DMS79 (cell line): ENCODE measurements at places on chromosomes 5 and 9.

DNA sequence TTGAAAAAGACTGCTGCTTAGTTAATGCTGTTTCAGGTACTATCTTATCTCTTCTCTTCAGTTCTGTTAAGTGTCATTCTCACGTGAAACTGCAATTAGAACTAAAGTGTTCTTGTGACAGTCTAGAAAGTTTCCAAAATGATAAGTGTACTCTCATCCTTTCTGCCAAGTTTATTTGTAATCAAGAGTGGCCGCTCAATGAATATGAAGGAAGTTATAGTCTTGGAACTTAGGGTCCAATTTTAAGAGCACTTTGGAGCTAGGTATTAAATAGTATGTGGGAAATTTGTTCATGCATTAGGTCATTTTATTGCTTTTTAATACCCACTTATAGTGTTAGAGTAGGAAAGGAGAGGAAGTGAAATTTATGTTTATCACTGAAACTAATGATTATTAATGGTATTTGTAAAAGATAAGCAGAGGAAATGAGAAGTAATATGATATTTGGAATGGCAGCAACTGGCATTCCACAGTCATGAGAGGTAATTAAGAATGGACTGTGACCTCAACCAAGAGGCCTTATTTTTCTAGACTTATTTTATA, 20.4 kb downstream of the XRCC4 start:
- DNase-seq, result peak; percentile 35

DNA sequence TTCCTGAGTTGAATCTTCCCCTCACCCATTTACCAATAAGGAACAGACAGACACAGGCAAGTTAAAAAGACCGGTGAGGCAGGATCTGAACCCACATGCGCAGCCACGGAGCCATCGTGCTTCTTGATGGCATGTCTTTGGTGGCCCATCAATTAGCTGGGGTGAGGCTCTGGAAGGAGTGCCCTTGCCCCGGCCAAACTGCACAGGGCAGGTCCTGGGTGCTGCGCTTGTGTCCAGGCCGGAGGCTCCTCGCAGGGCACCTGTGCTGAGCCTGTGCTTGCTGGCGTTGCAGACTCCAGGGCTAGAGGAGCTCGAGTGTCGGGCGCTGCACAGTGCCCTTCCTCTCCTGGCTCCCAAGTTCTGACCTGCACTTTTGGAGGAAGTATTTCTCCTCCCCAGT, 66.4 kb downstream of the PSMB7 start:
- DNase-seq, result no peak

DNA sequence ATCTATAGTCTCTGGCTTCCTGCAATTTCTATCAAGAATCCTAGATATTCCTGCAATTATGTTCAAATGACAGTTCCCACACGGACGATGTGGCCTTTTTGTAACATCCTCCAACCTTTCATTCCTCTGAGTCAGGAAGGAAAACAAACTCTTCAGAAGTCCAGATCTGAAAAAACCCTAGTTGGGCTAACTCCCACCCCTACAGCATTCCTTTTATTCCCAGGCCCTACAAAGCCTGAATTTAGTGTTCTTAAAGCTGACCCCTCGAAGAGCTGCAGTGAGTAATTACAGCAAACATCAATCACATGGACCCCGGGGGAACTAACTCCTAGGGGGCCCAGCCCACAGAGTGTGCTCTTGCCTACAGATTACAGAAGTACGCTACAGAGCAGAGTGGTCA, 99.7 kb downstream of the SERINC5 start:
- DNase-seq, result no peak

DNA sequence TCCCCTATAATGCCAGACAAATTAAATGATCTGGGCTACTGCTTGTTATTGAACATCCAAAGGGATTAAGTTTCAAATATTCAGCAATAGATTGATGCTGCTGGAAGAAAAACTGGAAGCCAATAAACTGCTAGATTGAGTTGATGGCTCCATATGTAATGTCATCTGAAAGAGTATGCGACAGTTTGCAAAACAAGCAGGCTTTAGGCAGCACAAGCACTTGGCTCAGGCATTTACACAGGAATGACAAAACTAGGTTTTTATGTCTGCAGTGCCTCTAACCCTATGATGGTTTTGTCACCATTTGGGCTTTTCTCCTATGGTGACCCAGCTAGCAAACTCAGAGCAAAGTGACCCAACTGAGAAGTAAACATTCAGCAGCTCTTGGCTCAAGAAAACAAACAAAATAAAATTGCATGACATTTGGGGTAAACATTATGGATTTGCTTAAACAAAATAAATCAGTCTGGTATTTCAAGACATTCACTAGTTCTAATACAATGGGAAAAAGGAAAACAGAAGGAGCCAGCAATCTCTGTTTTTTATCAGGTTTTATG, 978.5 kb downstream of the DTWD2 start:
- no peak for DNase-seq

DNA sequence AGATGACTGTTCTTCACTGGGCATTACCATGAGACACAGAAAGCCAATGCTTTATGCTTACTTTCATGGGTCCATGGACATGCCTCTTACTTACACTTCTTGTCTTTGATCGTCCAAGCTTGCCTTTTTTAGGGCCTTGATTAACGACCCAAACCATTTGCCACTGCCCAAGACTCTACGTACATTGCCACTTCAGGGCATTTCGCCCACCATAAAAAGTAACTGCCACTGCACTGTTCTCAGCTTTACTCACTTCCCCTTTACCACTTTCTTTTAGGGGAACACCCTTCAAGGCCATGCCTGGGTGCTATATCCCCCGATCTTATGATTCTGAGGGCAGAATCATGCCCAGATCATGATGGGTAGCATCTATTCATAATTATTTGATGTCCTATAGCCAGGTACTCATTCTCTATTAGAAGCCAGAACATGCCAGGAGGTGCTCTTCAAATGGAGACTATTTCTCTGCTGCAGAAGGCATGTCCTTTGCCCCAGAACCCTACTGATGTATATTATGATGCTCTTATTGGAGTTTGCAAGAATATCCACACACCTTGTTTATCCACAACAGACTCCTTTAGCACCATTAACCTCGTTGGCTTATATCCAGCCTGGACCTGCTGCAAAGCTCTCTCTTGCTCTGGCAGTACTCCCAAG, 64.1 kb upstream of the RAD23B start:
- DNase-seq, result no peak

DNA sequence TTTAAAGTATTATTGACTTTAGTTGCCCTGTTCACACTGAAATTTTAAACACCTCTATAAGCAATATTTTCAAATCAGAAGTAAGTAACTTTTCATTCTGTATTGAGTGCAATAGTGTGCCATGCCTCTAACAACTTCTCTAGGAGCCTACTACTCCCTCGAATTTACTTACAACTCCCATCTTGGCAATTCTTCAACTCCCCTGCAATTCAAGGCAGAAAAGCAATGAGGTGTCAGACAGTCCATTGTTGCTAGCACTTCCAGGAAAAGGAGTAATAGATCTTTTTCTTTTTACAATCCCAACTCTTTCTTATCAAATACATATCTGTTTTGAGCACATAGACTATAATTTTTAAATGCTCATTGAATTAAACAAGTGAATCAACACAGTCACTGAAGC, 222.7 kb upstream of the PUM3 start:
- DNase-seq, result no peak

DNA sequence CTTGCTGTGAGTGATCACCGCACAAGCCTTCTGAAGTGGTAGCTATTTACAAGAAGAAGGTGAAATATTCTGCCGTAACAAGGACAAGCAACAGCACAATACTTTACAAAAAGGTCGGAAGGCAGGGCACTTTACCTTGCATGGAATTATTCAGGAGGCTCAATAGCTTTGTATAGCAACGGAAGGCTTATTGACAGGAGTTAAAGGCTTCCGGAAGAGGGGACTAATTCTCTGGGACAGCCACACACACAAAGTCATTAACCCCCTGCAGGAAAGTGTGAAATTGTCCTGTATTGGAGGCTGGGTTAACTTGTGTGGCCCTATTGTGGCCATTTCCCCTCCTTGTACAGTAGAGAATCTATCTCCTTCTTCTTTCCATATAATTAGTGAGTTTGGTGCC, 199.3 kb upstream of the SEMA6A start:
- DNase-seq, result no peak

DNA sequence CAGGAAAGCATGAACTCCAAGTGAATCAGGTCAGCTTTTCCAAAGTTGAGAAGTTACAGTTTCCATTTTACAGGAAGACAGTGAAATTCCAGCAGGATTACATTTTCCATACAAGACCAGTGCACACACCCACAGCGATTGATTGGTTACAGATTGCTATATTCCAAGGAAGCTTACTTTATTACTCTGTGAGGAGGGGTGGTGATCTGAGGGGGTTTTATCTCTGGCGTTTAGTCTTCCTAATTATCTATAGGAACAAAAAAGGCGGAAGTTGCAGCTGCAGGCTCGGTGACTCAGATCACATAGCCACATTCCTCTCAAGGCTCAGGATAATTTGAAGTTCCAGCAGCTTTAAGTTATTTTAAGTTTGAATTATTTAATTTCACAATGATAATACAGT, 450.4 kb upstream of the NMUR2 start:
- no peak for DNase-seq

DNA sequence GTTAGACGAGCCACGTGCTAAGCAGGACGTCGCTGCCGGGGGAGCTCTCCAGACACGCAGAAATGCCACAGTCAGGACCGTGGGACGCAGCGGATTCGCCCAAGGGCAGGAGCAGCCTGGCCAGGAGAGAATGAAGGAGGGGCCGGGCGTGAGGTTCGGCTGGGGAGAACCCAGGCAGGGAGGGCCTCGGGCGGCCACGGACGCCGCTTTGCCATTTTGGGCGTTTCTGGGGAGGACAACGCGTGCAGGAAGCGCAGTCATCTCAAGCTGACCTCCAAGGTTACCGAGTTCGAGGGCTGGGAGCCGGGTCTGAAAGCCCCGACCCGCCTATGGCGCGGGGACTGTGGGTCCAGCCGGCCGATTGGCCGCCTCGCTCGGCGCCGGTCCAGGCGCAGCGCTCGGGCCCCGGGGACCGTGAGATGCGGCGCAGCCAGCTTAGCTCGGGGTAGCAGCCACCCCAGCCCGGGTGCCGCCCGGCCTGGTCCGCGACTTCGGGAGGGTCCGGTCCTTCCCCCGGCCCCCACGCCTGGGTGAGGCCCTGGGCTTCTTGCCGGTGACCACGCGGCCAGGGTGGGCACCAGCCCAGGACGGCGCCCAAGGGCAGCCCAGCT, 760 bp upstream of the MAN1B1 start:
- no peak for DNase-seq

GRCh38 chr9:922731-923130, 53.7 kb upstream of the DMRT3 start:
- no peak for DNase-seq

DNA sequence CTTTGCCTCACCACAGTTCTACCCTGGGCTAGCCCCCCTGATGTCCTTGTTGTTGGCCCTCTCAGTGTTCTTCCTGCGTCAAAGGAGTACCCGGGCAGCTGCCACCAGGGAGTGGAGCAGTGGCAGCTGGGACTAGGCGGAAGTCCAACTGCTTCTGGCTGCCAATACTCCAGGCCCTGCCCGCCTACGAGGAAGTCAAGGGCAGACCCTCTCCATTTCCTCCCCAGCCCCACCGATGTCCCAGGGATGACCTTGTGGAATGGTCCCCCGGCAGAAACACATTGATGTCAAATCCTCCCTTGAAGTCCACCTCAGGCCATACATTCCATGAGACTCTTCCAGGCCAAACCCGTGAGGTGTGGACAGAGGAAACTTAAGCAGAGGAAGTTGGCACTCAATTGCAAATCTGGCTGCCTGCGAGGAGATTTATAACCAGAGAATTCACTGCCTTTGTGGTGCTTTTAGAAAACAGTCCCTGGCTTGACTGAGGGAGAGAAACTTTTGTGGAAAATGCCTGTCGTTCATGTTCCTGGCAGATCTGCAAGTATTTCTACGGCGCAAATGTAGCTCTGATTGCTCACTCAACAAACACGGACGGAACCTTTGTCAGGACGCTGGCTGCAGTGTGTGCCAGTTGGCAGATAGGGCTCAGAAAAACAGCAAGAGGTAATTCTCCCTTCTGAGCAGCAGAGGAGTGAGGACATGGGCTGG, 339.7 kb downstream of the RAB3C start:
- DNase-seq, result no peak

GRCh38 chr5:139682016-139682975, 34.1 kb downstream of the CXXC5 start:
- no peak for DNase-seq

DNA sequence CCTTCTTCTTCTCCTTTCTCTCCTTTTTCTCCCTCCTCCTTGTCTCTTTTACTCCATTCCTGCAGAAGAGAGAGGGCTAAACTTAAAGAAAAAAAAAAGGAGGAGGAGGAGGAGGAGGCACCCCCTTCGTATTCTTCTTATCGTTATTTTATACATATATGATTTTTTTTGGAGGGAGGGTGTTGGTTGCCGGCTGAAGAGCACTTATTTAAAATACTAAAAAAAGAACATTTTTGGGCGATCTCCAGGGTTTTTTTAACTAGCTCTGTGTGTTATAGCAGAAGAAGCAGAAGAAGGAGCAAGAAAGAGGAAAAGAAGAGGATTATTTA, 381 bp downstream of the NR2F1 start:
- DNase-seq, result no peak

DNA sequence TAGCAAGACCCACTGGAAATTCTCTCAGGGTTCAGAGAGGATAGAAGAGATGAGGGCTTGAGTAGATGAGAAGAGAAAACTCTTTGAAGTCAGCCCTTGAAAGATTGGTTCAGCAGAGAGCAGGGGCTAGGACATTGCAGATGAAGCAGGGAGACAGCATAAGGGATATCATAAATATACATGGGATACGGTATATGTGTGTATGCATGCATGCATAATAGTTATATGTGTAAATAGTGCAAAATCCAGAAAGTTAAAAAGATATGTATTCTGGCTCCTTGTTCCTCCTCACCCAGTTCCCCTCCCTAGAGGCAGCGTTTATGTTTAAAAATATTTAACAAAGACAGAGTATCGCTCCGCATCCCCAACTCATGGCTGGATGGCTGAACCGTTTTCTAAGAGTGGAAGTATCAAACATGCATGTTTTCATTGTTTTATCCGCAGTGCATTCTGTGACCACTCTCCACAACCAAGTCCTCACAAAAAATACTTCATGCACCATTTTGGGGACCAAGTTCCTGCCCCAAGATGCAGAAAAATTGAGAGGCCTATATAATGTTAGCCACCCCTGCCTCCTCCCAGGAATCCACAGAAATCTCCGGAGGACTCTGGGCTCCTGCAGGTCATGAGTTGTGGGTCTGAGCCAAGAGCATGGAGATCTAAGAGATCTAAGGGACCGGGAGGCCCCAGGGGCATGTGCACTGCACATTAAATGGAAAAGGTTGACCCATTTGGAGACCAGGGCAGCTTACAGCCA, 119.5 kb downstream of the MTX3 start:
- DNase-seq, result no peak

GRCh38 chr5:57680686-57681085, 198.1 kb upstream of the ACTBL2 start:
- no peak for DNase-seq

GRCh38 chr5:138961221-138961620, 86.1 kb upstream of the LRRTM2 start:
- DNase-seq, result no peak

- DNase-seq, result peak; percentile 36
These were observed 48.1 kb downstream of the POC5 start for GRCh38 chr5:75668977-75669689.

GRCh38 chr5:60386436-60387050, 313.4 kb downstream of the DEPDC1B start:
- DNase-seq, result no peak
